Adipocyte (in vitro differentiated cells): ENCODE measurements at places on chromosomes 6 and 20.
A peak's percentile ranks its signal among the peaks of the same experiment; 100 is the strongest.

GRCh38 chr20:16263582-16263981, 309.7 kb downstream of the KIF16B start:
- no peak for DNase-seq

GRCh38 chr6:154249499-154250298, 106.9 kb downstream of the IPCEF1 start:
- no peak for DNase-seq

DNA sequence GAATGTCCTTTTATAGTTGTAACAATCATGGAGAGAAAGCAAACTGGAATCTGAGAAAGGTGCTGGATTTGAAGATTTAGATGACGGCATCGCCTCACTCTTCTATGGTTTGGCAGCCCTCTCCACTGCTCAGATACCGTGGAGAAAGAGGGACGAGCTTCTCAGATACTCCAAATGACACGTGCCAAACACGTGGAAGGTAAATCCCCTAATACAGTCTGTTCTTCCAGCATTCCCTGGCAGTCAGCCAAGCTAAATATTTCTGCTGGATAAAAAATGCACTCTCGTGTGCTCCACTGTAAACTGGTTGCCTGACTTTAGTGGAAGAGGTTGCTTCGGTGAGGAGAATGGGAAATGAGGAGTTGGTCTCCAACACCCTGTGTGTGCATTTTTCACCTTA, 16.7 kb upstream of the PRDM1 start:
- DNase-seq, result peak; percentile 79

- no peak for DNase-seq
Observed at GRCh38 chr6:40378071-40378724, 209.0 kb downstream of the LRFN2 start.

DNA sequence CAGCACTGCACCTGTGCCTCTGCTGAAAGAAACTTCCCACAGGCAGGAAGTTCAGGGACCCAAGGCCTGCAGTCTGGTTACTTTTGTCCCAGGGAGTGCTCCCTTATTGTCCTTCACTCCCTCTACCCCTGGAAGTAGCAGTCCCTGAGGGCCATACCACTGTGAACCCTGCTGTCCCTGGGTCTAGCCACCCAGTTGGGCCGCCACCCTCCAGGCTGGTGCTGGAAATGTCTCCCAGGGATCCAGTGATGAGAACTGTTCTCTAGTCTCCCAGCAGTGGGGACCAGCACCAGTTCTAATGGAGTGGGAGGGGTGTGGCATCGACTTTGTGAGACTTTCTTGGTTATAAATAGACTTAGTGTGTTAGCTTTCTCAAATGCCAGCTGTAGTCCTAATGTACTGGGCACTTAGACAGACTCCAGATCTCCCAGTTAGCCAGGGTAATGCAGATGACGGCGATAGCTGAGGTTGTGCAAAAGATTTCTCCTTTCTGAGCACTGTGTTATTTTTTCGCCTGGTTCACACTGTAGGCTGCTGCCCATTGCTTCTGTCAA, 462.5 kb downstream of the CDH26 start:
- no peak for DNase-seq

DNA sequence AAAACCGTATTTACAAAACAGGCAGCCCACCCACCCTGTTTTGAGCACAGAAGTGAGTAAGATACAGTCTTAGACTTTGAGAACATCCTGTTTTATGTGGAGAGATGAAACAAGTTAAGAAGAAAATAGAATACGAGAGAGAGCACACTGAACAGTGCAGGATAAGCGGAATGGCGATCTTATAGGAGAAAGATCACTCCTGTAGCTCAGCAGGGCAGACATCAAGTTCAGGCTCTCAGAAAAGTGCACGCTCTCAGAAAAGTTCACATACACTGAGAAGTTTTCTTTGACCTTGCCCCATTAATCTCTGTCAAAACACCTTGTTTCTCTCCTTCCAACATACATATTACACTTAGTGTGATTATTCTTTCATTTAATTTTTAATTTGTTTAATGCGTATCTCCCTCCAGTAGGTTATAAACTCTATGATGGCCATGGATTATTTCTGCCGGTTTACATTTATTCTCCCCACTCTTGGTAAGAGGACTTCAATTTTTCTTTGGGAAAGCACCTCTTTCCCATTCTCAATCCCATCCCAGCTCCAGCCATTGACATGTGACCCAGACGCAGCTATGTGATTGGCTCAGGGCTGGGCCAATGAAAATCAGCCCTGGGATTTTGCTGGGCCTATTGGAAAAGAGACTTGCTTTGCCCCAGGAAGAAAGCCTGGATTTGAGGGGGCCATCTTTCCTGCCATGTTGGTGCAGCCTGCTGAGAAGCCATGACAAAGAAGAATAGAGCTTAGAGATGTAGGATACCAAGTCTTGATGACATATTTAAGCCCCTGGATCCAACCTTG, 16.2 kb downstream of the KCNB1 start:
- DNase-seq, result no peak

DNA sequence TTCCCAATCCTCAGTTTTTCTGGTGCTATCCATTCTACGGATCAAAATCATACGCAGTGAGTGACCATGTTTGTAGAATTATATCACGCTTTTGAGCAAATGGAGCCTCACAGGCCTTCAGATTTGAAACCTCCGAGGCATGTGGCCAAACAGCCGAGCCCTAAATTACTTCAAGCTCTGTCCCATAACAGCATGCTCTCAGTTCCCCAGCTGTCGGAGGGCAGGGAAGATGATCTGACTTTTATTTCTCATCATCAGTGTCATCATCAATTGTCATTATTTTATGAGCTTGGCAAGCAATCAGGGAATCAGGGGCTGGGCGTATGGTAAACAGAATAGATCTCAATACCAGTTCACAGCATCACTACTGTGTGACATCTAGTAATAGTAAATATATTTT, 73.2 kb downstream of the PSMG4 start:
- DNase-seq, result no peak

DNA sequence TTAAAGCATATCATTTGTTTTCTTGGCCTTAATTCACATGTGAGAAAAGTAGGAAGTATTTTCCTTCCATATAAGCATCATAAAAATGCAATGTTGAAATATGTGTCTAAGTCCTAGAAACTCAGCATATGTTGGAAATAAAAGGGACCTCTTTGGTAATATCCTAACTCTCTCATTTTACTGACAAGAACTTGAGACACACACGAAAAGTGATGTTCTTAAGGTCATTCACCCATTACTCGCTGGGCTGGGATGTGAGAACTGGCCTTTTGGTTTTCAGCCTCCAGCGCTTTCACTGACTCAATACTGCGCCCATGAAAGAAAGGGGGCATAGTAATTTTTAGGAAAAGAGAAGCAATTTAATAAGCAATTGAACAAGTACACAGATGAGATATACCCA, 153.5 kb upstream of the SCGN start:
- peak; percentile 65 for DNase-seq

DNA sequence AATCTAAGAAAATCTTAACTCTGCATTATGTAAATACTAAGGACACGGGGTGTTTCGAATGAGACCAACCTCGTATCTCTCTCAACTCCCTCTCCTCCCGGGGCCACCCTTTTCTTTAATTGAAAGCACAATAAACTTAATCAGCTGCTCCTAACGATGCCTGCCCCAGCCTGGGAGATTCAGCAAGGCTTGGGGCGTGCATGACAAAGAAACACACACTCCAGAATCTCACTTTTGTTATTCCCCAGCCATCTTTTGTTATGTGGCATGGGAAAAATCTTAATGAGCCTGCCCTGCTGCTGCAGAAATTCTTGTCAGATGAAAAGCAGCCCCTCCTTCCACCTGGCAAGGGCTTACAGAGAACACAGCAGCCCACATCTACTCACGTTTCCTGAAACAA, 117.4 kb downstream of the TTLL2 start:
- DNase-seq, result no peak

DNA sequence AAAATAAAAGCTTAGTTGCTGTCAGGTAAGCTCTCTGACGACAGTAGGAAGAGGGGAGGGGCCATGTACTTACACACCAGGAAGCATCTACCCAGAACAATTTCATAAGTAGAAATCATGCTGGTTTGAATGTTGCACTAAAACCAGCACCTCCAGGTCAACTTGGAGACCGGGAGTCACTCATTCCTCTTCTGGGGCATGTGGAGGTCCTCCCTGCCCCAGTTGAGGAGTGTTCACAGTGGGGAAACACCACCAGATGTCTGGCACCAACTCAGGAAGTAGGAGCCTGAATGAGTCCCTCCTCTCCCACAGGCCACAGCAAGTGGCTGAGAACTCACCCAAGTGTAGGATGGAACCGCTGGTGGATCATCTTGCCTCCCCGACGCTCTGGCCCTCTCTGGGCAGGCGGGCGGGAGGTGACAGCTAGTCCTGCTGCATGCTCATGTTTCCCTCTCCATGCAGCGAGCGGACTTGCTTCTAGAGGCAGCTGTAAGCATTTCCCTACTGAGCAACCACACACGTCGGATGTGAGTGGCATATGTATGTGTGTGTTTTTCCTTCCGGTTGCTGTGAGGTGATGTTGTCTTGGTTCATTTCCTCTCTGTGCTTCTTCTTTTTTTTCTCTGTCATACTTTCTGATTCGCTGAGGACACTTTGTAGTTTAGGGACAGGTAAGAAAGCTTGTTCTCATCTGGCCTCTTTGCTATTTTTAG, 149.5 kb upstream of the NEDD9 start:
- DNase-seq, result no peak

GRCh38 chr6:158070513-158070912, 88.8 kb downstream of the SYNJ2 start:
- DNase-seq, result no peak

GRCh38 chr6:105445481-105445880, 42.6 kb upstream of the PREP start:
- DNase-seq, result no peak

DNA sequence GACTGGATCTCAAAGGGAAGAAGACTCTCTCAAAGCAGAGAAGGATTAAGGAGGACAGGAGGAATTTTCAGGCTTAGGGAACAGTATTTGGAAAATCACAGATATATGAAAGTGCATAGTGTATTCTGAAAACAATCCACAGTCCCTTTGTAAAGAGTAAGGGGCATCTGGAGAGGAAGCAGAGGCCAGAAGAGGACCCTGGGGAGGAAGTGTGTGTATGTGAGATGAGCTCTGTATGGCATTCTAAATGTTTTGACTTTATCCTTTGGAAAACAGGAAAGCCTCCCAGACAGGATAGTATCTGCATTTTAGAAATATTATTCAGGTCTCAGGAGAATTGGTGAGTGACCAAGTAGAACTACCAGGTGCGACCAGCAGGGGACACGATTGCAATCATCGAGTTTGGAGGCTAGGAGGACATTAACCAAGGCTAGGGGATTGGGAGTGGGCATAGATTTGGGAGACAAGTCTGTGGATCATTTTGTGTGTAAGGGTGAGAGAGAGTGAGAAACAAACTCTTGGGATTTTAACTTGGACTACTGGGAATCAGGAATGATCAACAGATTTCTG, 38.3 kb upstream of the FAM184A start:
- DNase-seq, result no peak

- DNase-seq, result no peak
Observed at GRCh38 chr6:118537574-118537973, 10.5 kb upstream of the PLN start.

GRCh38 chr6:12459945-12460661, 169.9 kb downstream of the EDN1 start:
- DNase-seq, result peak; percentile 52

- DNase-seq, result no peak
Observed at GRCh38 chr6:146331013-146331412, 212.6 kb upstream of the RAB32 start.

GRCh38 chr6:15512126-15512525, 150.7 kb downstream of the DTNBP1 start:
- no peak for DNase-seq

GRCh38 chr6:129859524-129859923, 1.6 kb downstream of the TMEM244 start:
- DNase-seq, result peak; percentile 51

- DNase-seq, result no peak
Observed at GRCh38 chr6:137201006-137201405, 18.2 kb downstream of the IFNGR1 start.

GRCh38 chr6:40535819-40536380, 51.3 kb downstream of the LRFN2 start:
- no peak for DNase-seq

DNA sequence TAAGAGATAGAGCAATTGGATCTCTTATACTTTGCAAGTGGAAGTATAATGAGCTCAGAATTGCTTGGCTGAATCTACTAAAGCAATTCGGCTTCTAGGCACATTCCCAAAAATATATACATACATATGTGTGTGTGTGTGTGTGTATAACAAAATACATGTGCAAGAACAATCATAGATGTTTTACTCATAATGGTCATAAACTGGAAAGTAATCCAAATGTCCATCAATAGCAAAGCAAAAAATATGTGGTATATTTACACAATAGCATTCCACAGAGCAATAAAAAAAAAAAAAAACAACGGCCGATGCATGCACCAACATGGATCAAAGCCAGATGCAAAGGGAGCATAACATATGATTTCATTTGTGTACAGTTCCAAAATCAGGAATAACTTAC, 707.9 kb downstream of the RFPL4B start:
- DNase-seq, result peak; percentile 45

- peak; percentile 56 for DNase-seq
Observed at GRCh38 chr6:143336446-143337152, 113.9 kb downstream of the ADAT2 start.

DNA sequence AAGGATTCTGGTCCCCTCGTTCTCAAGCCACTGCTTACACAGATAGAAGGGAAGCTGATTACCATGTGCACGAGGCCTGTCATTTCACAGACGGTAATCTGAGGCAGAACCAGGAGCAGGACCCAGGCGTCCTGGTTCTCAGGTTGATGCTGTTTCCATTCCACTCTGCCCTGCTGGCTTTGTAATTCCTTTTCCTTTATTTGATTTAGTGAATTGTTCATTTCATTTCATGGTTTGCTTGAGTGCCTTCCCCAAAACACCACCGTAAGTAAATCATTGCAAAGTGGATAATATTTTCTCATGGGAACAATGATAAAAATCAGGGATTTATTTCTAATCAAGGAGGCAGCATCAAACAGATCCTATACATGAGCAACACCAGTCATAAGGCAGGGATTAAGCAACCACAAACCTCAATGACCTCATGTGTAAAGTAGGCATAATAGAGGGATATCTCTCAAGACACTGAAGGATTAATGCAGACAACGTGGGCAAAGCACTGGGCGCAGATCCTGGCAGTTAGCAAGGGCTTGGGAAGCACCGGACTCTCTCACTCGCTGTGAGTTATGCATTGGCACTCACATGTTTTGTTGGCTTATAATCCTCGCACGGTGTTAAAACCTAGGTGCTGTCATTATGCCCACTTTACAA, 229.5 kb upstream of the FOXQ1 start:
- DNase-seq, result peak; percentile 65
